ENCODE measurements at places on chromosomes 3 and 15.

GRCh38 chr3:173103469-173103868 is 37.6 kb downstream of the SPATA16 start:
- no peak for DNase-seq

DNA sequence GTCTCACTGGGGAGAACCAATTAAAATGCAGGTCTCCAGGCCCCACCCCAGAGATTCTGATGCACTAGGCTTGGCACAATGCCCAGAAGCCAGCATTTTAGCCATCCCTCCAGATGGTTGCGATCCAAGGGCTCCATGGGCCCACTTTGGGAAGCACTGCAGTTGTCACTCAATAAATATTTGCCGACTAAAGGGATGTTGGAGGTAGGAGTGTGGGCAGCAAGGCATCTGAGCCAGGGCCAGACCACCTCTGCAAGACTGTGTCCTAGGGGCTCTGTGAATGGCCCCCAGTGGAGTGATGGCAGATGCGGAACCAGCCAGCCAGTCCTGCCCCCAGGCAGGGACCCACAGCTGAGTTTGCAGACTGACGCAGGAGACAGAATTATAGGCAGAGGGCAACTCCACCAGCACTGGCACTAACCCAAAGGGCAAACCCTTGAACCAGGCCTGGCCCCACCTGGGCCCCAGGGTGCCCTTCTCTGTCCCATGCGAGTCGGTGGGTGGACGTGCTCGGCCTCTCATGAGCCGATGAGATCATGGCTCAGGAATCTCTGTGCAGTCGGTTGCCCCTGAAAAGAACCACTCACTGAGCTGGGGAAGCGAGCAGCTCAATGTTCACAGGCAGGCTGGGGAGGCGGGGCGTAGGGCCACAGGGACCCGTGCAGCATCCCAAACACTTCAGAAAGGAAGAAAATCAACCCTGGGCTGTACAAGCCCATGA is 49.7 kb downstream of the SEMA5B start:
- DNase-seq, result peak; percentile 71

DNA sequence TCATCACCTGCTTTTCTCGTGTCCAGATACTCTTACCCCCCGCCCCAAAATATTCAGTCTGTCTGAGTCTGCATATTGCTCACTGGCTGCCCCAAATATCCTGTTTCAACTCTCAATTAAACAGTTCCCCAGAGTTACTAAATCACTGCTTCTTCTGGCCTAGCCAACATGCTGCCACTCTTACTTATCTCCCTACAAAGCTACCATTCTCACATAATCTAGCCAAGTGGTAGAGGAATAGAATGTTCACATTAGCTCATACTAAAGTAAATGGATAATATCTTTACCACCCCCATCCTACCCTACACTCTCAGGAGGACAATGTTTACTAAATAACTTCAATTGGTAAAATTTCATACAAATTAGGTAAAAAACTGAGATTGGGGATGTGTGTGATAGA is 77.8 kb downstream of the NR1I2 start:
- no peak for DNase-seq

GRCh38 chr15:66456211-66456610 is 41.4 kb downstream of the SNAPC5 start:
- DNase-seq, result no peak

DNA sequence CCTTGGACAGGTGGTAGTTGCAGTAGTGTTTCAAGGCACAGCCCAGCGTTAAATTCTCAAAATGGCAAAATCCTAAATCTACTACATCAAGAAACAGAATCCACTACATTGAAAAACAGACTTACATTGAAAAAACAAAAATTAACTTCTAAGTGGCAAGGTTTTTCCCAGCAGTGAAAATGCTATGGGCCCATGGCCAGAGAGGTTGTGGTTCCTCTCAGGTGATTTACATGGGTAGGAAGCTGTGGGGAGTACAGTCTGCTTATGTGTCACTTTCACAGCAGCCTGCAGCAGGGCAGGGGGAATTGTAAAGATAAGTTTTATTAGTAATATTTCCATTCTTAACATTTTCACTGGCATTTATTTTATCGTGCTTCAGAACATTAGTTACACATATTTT is 24.9 kb downstream of the TTC14 start:
- no peak for DNase-seq

- DNase-seq, result no peak
These were observed 358.6 kb downstream of the CHST2 start for GRCh38 chr3:143478115-143478693.

GRCh38 chr3:24810881-24811280 is 316.2 kb upstream of the THRB start:
- DNase-seq, result no peak

DNA sequence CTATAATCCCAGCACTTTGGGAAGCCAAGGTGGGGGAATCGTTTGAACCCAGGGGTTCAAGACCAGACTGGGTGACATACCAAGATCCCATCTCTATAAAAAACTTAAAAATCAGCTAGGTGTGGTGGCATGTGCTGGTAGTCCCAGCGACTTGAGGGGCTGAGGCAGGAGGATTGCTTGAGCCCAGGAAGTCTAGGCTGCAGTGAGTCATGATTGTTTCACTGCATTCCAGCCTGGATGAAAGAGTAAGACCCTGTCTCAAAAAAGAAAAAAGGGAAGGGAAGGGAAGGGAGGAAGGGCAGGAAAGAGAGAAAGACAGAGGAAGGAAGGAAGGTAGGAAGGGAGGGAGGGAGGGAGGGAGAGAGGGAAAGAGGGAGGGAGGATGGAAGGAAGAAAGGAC is 133.7 kb upstream of the LRRN1 start:
- DNase-seq, result peak; percentile 65

DNA sequence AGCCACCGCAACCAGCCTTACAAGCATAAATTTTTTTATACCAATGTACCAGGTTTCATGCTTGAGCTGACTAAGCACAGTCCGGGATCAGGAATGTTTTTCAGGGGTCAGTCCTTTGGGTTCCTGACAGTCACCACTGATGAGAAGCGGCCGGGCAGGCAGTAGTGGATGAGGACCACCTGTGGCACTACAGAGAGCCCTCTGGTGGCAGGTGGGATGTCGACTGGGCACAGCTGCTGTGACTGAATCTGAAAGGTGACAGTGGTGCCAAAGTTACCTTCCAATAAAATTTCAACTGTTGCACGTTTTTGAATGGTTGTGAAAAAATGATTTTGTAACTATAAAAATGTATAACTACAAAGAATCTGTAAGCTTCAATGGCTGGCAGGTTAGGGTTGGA is 34.0 kb downstream of the TPRA1 start:
- no peak for DNase-seq

DNA sequence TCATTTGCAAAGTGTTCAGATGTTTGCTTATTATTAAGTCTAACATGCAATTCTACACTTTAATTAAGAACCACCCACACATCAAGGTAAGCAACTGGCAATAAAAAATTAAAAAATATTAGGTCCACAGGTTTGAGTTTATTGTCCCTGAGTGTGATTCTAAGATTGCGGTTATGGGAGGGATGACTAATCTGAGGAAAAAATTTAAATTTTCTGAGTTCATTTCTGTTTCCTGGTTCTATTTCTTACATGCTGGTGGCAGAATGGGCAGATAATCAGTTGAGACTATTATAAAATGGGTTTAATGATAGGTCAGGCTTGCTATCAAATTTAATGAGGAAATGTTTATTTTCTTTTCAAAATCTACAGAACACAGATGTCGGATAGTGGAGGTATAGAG is 105.9 kb downstream of the TP63 start:
- no peak for DNase-seq

DNA sequence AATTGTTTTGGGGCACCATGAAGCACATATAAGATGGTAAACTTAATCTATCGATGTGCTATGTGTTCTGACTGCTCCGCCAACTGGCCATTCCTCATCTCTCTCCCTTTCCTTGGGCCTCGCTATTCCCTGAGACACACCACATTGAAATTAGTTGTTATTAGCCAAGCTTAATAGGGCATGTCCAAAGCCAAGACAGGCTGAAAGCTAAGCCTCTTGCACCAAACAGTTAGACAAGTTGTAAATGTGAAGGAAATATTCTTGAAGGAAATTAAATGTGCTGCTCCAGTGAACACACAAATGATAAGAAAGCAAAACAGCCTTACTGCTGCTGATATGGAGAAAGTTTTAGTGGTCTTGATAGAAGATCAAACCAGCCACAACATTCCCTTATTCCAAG is 39.3 kb downstream of the C2CD4A start:
- no peak for DNase-seq

DNA sequence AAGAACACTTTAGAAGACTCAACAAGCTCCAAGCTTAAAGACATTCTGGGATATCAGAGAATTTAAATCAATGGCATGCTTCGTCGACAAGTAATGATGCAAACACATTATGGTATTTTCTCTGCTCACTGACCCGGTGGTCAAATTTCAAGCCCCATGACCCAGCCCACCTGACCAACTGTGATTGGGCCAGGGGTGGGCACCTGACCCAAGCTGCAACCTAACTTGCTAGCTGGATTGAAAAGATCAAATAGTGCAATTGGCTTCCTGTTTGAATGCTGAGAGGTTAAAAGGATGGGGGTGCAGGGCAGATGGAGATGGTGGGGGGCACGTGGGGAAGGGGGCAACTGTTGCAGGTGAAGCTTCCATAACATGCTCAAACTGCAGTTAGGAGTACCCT is 250.4 kb downstream of the CLSTN2 start:
- no peak for DNase-seq

DNA sequence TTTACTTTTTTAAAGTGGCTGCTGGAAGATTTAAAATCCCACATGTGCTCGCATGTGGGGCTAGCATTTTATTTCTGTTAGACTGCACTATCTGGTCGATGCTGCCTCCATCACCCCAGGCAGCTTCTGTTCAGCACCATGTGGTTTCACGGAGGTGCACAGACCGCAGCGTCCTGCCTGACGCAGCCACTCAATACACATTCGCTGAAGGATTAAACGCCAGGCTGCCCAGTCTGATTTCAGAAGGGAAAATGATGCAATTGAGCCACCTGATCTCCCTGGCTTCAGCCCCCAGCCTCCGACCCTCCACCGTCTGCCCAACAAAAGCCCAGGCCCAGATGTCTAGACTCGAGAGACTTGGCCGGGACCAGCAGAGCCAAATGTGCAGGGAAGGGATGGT is 84.5 kb downstream of the MEGF11 start:
- DNase-seq, result no peak

DNA sequence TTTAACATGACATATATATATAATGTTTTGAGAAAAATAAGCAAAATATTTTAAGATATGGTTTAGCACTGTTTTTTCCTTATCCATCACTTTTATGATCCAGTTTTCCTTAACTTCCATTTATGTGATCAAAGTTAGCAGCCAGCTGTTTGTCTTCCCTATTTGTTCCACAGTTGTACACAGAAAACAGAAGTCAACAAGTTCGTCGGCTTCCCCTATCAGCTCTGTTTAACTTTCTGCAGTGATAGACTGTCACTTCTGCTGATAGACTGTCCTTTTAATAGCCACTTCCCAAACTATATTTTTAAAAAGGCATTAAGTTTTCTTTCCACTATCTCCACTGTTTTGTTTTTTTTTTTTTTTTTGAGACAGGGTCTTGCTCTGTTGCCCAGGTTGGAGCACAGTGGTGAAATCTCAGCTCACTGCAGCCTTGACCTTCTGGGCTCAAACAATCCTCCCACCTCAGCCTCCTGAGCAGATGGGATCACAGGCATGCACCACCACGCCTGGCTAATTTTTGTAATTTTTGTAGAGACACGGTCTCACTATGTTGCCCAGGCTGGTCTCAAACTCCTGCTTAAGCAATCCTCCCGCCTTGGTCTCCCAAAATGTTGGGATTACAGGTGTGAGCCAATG is 7.2 kb downstream of the FSD2 start:
- DNase-seq, result no peak

DNA sequence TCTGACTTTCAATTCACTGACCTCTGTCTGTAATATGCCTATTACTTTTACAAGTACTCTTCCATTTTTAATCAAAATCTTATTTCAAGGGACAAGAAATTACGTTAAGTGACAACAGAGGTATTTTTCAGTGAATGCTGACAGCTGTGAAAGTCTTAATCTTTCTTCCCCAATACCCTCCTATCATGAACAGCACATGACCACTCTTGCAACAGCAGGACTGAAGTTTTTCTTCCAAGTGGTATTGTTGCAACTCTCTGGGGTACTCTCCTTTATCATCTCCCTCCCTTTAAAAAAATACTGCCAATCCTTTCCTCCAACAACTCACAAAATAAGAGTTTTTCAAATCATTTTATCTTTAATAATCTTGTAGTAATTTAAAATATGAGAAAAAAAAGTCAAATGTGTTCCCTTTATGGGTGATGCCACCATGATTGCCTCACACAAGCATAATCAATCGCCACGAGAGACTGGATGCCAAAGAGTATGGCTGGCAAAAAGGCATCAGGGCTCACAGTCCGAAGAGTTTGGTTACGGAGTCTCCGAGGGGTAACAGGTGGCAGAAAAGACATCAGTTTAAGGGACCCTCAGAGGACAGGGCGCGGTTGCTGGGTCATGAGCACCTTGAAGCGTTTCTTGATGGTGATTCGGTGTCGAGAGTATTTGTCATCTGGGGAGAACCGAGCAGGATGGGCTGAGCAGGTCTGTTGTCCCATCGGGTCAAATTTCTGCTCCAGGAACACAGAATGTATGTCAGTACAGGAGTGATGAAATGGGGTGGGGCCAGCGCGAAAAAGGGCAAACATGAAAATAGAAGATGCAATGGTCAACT is 1.3 kb downstream of the NOP10 start:
- no peak for DNase-seq

- no peak for DNase-seq
These were observed 766 bp downstream of the FAM98B start for GRCh38 chr15:38454696-38455090.

DNA sequence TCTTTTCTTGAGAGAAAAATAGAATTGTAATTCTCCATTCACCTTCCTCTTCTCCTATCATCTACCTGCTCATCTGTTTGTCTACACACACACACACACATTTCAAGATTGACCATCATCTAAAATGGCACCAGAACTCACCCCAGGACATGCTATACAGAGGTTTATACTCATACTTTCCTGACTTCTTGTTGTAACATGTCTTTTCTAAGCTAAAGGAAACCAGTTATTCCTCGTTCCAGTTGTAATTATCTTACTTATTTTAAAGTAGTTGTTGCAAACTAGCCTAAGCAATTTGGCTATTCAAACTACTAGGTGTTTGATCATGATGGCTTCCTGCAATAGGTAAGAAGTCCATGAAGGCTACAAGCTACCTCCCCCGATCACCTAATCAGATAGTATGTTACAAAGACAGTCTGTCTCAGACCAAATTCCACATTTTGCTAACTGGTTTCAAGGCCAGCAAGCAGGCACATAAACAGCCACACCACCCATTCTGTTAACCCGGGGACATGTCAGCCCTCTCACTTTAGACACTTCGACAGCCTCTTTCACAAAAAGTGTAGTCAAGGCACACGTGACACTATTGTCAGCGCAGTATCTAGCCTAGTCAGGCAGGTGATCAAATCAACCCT is 189.7 kb downstream of the SHQ1 start:
- no peak for DNase-seq

- DNase-seq, result no peak
These were observed 170.8 kb downstream of the ALCAM start for GRCh38 chr3:105537371-105538080.

- DNase-seq, result no peak
These were observed 30.5 kb downstream of the SLC15A2 start for GRCh38 chr3:121924734-121925133.

All from astrocyte of the spinal cord (primary cell).